Stimulated activated naive CD8-positive, alpha-beta T cell treated with anti-CD3 and anti-CD28 coated beads, Interleukin-15, amount 100 ng/mL, for 72 hours (primary cell): ENCODE measurements at places on chromosomes 4 and X.

- DNase-seq = no peak
Measured at GRCh38 chr4:67568820-67569219, 10.3 kb downstream of the STAP1 start.

DNA sequence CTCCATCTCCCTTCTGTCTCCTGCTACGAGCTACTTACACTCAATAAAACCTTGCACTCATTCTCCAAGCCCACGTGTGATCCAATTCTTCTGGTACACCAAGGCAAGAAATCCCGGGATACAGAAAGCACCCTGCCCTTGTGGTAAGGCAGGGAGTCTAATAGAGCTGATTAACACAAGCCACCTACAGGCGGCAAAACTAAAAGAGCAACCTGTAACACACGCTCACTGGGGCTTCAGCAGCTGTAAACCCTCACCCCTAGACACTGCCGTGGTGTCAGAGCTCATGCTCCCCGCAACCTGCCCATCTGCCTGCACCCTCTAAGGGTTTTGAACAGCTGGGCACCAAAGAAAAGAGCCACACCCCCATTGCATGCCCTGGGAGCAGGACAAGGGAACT is 755.4 kb upstream of the HTR2C start:
- DNase-seq = no peak

GRCh38 chr4:189420572-189420971 is 520.1 kb upstream of the FRG1 start:
- no peak for DNase-seq

- no peak for DNase-seq
Measured at GRCh38 chr4:106496061-106496460, 127.5 kb upstream of the GIMD1 start.

- no peak for DNase-seq
Measured at GRCh38 chrX:17405225-17405969, 30.4 kb downstream of the NHS start.

DNA sequence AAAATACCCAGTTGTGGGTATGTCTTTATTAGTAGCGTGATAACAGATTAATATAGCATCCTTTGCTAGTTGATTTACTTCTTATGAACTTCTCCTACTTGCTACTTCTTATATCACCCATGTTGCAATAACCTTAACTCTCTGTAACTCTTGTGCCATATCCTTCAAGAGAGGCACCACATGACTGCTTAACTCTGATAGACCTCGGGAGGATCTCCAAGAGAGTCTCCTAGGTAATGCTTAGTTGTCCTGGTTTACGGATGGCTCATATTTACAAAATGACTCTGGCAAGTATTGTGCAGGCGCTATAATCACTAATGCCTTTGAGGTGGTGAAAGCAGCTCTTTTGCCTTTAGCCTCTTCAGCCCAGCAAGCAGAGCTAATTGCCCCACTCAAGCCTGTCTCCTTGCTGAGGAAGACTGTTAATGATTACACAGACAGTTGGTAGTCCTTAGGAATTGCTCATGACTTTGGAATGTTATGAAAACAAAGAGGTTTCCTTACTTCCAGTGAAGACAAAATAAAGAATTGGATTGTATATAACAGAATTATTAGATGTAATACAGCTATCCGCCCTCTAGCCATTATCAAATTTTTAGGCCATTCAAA is 1305.8 kb downstream of the PCDH7 start:
- DNase-seq = no peak

DNA sequence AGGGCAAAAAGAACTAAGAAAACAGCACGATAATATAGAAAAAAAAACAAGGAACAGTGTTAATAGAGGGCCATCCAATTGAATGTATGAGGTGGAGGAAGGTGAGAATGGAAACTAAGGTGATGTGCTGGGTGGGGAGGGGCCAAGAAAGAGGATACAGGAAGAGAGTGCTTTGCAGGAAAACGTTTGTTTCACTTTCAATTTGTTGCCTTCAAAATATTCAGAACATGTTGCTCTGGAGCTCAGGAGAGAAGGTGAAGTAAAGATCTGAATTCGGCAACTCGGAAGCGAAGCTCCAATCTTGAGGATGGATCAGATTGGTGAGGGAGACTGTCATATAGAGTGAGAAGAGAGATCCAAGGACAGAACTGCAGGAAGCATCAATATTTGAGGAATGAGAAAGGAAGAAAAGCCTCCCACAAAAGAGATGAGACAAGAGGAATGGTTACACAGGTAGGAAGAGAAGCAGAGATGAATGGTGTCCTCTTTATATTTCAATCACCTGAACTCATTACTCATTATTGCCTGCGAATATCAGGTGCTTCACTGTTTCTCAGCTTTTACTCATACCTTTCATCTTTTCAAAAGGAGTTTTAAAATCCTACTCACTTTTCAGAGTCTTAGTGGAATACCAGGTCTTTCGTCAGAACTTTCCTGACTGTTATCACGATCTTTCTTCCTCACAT is 14.7 kb upstream of the SEC24D start:
- no peak for DNase-seq

DNA sequence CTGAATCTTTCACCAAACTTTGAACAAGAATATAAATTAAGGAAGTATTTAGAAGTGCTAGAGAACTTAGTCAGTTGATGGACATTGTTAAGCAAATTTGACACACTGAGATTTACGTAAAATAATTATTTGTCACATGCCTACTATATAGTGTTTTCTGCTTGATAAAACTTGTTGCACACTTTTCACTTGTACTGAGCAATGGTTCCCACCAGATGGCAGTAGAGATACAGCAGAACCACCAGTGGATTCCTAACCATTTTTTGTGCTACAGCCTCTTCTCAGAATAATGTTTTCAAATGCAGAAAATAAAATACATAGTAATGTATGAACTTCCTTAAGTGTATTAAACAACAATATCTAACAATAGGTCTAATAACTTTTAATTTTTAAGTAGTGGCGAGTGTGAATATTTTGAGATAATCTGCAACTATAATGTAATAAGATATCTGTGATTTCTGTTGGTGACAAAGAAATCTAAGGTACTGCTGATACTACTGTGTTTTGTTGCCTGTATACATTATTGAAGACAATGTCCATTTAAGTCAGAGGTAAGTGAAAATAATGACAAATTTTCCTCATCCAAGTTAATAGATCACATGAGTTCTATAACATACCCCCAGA is 81.2 kb downstream of the APOOL start:
- DNase-seq = no peak

DNA sequence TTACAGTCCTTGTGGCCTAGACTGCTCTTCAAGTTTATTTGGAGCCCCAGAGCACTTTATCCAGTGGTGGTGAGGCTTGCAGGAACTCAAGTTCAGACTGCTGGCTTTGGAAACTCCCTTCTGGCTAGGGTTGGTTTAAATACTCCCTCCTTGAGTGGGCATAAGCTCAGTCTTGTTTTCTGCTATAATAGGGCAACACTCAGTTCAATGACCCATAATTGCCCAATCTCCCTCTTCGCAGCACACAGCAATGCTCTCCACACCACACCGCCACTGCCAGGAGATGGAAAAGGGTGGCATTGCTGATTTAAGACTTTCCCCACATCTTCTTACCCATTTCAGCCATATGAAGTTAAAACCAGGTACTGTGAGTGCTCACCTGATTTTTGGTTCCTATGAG is 27.9 kb upstream of the USP38 start:
- no peak for DNase-seq

- no peak for DNase-seq
Measured at GRCh38 chrX:50905334-50905733, 5.2 kb upstream of the BMP15 start.

- DNase-seq = no peak
Measured at GRCh38 chrX:112053169-112053568, 29.4 kb downstream of the TRPC5 start.

- DNase-seq = no peak
Measured at GRCh38 chr4:30901461-30902451, 181.6 kb downstream of the PCDH7 start.

DNA sequence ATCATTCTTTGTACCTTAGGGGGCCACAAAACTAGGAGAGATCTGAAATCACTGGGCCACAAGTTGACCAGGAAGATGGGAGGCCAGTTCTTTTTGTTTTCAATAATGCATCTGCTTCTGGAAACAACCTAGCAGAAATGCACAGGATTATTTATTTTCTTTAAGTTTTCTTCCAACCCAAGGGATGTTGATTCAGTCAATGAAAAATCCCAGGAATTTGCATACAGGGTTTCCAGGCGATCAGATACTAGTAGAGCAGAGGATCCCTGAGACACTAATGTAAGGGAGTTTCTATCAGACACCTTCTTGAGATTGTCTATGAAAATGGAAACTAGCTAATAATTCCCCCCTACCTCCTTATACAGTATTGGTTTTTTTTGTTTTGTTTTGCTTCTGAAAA is 7.4 kb downstream of the ATOH1 start:
- DNase-seq = no peak

DNA sequence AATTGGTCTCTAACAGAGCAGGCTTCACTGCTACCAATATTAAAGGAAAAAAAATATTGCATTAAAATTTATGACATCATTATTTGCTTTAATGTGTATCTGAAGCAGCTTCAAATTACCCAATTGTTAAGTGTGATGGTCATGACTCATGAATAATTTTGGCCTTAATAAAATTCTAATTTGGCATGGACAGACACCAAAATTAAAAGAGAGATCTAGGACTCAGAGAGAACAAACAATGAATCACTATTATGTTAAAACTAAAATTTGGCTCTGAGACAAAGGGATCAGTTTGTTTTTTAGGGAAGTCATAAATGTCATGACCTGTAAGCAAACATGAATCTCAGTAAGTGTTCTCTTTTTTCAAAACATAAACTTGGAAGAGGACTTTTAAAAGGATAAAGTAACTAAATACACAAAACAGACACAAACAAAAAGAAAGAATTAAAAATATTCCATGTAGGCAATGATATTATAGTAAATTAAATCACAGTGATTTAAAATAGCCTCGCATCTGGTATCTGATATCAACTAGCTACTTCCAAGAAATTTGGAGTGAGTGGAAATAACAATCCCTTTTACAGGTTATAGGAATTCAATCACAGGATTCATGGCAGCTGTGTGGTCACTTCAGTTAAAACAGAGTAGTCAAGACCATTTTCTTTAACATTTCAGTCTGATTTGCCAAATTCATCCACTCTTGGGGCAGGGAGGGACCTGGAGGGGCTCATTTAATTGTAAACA is 11.6 kb downstream of the VEGFC start:
- DNase-seq = no peak

DNA sequence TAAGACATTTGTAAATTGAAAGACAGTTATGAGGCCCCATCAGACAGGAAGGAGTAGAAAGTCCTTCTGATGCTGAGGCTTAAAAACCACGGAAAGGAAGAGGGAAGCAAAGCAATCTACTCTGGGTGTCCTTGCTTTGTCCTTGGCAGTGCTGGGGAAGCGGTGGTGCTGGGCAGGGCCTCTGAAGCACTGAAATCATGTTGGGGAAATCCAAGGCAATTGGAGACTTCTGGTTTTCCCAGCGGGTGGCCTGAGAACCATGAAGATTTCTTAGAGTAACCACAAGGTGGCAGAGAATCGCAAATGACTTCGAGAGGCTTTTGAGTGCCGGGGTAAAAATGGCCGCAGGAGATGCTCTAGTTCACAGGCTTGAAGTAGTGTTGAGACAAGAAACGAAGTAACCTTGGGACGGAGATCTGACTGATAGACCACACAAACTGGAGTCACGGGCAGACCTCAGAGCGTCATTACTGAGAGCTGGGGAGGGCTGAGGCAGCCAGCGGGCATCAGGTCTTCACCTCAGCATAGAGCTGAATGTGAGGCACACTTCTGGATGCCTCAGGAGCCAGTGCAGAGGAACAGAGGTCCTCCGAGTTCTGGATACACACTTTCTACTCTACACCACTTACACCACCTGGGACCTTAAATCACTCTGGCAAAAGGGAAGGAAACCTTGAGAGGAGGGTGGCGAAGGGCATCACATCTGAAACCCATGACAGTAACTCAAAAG is 130.7 kb upstream of the GPRIN3 start:
- peak; percentile 41 for DNase-seq

DNA sequence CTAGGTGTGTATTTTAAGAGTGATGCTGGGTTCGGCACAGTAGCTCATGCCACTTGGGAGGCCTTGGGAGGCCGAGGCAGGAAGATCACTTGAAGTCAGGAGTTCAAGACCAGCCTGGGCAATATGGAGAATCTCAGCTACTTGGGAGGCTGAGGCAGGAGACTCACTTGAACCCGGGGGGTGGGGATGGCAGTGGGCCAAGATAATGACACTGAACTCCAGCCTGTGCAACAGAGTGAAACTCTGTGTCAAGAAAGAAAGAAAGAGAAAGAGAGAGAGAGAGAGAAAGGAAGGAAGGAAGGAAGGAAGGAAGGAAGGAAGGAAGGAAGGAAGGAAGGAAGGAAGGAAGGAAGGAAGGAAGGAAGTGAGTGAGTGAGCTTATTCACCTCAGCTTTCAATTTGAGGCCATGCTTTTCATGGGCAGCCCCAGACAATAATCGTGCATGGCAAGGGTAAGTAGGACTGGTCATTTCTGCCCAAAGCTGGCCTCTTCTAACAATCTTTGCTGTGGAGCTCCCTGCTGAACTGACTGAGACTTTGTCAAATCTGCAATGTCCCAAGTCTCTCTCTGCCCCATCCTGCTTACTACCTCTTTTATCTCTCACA is 42.5 kb upstream of the ELF2 start:
- DNase-seq = no peak

DNA sequence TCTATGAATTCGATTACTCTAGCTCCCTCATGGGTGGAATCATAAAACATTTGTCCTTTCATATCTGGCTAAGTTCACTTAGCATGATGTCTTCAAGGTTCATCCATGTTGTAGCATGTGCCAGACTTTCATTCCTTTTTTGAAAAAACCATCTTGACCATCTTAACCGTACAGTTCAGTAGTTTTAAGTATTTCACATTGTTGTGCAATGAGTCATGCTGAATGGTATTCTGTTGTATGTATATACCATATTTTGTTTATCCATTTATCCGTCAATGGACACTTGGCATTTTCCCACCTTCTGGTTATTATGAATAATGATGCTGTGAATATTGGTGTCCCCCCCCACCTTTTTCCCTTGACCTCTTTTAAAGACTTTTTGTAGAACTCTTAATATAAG is 72.4 kb upstream of the TLR2 start:
- no peak for DNase-seq

DNA sequence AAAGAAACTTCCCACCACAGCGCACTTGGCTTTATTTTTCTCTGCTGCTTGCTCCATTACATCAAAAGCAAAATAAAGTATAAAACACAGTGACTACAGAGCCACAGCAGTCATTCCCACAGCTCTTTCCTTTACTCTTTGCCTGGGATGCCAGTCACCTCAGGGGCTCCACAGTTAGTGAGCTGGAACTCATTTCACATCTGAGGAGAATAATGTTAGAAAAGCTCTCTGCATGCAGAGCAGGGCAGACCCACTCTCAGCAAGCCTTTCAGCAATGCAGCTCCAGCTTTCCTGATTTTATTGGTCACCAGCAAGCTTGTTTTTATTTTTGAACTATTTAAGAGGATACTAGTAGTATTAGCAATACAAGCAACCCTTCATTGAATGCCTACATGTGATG is 13.8 kb downstream of the GRXCR1 start:
- no peak for DNase-seq

GRCh38 chr4:646460-646859 is 21.1 kb downstream of the PDE6B start:
- peak; percentile 35 for DNase-seq

GRCh38 chr4:54526560-54526959 is 131.2 kb upstream of the KIT start:
- no peak for DNase-seq
